EH (cell line): ENCODE measurements at places on chromosomes 4 and X.

GRCh38 chr4:100913685-100914084 is 395.9 kb upstream of the EMCN start:
- no peak for DNase-seq

DNA sequence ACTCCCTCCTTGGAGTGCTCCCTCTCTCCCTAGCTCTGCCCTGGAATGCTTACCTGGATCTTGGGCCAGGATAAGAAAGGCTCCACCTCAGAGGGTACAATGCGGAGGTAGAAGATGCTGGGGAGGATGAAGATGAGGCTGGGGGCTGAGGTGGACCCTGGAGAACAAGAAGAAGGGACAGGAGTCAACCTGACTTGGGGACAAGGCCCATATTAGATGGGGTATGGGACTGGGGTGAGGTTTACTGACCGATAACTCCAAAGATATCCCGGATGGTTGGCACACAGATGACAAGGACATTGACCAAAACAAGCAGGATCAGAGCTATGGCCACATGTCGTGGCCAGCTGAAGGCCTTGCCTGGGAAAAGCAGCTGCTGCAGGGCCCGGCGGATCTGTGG is 10.6 kb downstream of the SLC38A5 start:
- no peak for DNase-seq

DNA sequence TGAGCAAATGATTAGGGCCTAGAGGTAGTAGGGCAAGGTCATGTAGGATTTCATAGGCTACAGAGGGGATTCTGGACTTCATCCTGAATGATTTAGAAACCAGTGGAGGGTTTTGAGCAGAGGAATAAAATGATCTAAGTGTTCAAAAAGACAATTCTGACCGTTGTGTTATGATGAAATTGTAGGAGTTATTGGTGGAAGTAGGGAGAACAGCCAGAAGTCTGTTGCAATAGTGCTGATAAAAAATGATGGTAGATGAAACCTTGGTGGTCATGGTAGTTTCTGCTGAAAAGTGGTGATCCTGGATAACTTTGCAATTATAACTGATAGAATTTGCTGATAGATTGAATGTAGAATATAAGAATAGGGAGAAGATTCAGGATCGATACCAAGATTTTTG is 60.2 kb downstream of the MID1IP1 start:
- no peak for DNase-seq

DNA sequence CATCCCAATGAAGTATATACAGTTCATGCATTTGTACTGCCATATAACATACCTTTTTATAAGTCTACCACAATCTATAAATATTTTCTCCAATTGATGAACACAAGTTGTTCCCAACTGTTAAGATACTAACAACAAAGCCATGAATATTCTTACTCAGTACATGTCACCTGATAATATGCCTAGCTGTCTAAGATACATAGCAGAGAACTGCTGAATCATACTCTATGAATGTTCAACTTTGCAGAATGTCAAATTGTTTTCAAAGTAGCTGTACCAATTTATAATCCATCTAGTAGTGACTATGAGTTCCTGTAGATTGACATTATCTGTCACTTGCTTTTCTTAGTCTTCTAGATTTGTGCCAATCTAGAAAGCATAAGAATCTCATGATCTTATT is 84.9 kb downstream of the RAB28 start:
- peak; percentile 13 for DNase-seq

DNA sequence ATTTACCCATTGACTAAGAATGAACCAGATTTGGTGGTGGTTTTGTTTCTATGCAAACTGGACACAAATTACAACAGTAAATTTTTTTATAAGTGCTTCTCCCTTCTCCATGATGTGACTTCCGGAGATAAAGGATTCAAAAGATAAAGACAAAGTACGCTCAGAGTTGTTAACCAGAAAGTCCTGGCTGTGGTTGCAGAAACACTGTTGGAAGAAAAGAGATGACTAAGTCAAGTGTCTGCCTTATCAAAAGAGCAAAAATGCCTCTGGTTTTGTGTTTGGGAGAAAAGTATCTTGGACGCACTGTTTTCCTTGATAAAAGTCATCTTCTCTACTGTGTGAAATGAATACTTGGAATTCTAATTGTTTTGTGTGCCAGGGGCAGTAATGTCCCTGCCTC is 213.4 kb downstream of the GC start:
- peak; percentile 28 for DNase-seq

DNA sequence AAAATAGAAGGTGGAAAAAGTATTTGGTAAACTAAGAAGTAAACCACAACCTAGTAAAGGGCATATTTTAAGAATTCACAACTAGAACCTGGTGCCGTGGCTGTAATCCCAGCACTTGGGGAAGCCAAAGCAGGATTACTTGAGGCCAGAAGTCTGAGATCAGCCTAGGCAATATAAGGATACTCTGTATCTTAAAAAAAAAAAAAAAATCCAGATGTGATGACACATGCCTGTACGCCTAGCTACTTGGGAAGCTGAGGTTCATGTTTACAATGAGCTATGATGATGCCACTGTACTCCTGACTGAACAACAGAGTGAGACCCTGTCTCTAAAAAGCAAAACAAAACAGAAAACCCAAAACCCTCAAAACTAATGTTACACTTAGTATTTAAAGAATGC is 294.9 kb upstream of the ZCCHC13 start:
- peak; percentile 2 for DNase-seq

GRCh38 chr4:60201052-60201673 is 999.0 kb upstream of the ADGRL3 start:
- DNase-seq = peak; percentile 55

DNA sequence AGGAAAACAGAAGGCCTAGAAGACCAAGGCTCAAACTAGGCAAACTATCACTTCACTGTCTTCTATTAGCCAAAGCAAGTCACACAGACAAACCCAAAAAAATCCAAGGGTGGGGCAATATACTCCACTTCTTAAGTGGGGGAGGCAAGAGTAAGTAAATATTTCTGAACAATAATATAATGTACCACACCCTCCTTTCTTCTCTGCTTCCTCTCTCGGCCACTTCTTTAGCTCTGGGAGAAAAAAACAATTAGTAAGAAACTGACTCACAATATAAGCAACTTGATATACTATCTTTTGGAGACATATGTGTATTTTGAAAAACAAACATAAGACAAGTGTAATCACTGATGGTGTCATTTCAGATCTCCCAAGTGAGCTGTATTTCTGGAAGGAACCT is 14.8 kb downstream of the DCAF8L1 start:
- DNase-seq = no peak
